Kidney epithelial cell (primary cell): ENCODE measurements at places on chromosomes 5 and 9.

GRCh38 chr5:167643631-167644280 lies 647.7 kb upstream of the WWC1 start:
- no peak for DNase-seq

- no peak for DNase-seq
Measured at GRCh38 chr5:149529463-149529862, 21.8 kb downstream of the CSNK1A1 start.

GRCh38 chr5:126403876-126404275 lies 19.3 kb upstream of the GRAMD2B start:
- no peak for DNase-seq

DNA sequence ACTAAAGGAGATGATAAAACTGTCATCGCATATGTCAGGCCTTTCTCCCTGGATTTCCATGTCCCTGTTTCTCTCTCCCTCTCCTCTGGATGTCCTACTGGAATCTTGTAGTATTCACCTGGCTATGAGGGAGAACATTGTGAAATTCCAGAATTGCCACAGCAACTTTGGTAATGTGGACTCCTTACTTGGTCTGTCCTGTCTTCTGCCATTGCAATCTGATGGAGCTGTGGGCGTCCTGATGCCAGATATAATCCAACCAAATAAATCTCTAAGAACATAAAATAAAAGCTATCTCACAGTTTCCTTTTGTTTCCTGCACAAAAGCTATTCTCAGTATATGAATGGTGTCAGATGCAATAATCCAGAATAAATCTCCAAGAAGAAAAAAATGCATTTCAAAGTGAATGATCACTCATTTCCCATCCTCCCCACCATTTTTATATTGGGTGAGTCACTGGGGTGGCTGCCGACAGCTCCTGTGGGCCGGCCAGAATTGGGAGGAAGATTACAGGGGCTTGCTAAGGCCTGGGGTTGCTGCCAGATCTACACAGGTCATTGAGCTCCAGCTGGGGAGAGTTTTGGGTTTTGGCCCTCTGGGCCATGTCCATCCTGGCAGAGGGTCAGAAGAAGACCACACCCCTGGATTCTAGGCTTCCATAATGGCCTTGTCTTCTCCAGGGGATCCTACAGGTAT lies 160.7 kb upstream of the PITX1 start:
- DNase-seq, result no peak

DNA sequence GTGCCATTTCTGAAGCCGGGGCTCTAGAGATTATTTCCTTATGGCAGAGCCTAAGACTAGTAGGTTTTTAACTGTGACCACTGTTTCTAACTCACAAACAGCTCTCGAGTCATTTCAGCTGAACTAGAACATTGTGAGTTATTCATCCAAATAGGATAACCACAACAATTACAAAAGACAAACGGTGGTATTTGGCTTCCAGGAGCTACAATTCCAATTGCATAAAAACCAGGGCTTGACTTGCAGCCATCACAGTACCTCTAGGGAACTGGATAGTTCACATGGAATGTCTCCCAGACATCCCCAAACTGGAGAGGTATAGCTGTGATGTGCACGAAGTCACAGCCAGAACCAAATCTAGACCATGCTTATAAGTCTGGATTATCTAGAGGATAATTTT lies 224.8 kb downstream of the FAM114A2 start:
- no peak for DNase-seq

GRCh38 chr5:68222310-68222709 lies 6.8 kb downstream of the PIK3R1 start:
- no peak for DNase-seq

GRCh38 chr9:4303006-4303405 lies 3.1 kb upstream of the GLIS3 start:
- DNase-seq, result no peak

- DNase-seq, result no peak
Measured at GRCh38 chr9:108903420-108904103, 30.4 kb downstream of the ELP1 start.

GRCh38 chr9:4579001-4579400 lies 83.1 kb upstream of the PLPP6 start:
- no peak for DNase-seq

- no peak for DNase-seq
Measured at GRCh38 chr5:83776437-83777031, 55.9 kb upstream of the HAPLN1 start.

GRCh38 chr9:91580136-91580535 lies 156.5 kb upstream of the NFIL3 start:
- DNase-seq, result no peak

- DNase-seq, result no peak
Measured at GRCh38 chr5:16899171-16899570, 36.9 kb downstream of the MYO10 start.

DNA sequence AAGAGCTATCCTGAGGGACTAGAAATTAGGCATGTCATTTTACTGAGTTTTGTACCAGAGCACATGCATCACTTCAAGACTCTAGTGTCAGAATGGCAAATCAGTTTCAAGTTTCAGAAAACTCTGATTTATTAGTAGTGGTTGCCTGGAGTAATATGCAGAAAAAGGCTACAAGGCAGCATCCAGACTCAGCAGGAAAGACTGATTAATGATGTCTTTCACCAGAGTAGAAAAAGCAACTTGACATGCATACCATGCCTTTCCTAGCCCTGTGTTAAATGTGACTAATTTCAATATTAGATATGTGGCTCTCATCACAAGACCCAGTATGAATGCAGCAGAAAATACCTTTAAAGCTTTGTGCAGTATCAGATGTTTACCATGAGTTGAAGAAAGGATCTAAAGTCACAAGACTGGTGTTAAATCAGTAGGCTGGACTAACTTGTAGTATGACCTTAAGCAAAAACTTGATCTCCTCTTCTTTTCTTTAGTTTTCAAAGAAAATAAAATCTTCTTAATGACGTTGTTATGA lies 1251.2 kb upstream of the C9orf72 start:
- no peak for DNase-seq

DNA sequence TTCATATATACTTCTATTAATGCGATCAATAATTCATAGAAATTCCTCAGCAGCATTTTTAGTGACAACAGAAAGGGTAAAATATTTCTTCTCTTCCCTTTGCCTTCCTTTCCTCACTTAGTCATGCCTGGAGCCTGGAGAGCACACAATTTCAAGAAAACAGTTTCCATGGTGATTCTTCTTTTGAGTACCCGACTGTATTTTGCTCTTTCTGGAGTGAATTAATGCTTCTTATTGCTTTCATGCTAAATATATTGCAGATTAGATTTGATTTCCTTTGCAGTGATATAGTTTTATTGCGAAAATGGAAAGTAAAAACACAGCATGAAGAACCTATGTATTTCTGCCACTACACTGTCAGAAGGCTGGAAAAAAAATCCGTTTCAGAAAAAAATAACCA lies 153.5 kb downstream of the PPP2R2B start:
- no peak for DNase-seq

DNA sequence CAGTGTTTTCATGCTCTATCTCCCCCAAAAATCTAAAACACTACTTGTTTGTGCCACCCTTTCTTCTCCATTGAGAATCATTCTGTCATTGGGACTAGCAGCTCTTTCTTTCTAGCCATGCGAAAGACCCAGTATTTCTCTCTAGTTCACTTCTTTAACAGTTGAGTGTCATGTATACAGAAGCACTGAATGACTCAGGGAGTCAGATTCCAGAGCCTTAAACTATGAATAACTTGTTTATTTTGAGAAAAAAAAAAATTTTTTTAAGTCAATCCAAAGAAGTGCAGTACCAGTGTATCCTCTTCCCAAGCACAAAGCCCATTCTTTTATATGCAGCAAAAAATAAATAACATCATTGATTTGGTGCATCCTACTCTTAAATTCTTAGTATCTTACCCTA lies 415.4 kb upstream of the GRAMD2B start:
- no peak for DNase-seq

DNA sequence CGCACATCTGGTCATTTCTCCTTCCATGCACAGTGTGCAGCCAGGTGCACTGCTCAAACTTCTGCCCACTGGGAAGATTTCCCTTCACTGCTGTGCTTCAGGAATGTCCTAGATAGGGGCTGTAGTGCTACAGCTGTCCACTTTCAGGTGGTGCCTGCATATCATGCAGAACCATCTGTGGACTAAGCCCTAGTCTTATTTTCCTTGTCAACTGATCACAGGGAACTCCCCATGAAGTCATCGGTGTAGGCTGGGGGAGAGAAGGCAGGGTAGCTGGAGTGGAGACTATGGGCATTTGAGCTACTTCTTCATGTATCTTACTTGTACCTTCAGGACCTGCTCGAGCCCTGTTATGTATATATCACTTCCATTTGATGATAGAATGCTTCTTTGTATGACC lies 150.9 kb upstream of the PLCXD3 start:
- no peak for DNase-seq

GRCh38 chr5:51053361-51053760 lies 329.9 kb upstream of the ISL1 start:
- no peak for DNase-seq

- DNase-seq, result no peak
Measured at GRCh38 chr5:132496631-132497487, 6.3 kb upstream of the IRF1 start.

DNA sequence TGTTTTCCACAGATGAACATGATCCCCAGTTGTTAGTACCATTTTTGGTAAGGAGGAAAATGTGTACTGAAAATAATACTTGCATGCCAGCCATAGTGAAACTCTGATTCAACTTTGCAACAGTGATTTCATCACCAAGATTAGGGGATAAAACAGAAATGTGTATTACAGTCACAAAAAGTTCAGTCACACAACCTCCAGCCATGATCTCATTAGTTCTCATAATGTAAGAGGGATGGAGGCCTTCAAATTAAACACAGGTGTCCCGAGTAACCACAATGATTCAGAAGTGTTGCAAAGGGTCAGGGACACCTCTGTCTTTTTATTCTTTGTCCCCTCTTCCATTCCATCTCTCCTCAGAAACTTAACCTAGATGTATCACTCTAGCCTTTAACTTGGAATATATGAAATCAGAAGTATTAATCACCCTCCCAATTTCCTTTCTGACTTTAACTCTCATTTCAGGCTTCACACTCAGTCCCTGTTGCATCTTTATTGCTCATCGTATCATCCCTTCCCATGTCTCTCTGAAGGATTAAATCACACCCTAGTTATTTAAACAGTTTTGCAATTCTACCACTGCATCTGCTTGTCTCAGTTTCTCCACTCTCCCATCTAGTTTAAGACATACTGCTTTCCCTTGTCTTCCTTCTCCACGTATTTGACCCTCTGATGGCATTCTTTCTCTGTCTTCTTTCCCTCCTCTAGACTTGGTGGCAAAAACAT lies 291.2 kb downstream of the ADAMTS6 start:
- DNase-seq, result peak; percentile 82

DNA sequence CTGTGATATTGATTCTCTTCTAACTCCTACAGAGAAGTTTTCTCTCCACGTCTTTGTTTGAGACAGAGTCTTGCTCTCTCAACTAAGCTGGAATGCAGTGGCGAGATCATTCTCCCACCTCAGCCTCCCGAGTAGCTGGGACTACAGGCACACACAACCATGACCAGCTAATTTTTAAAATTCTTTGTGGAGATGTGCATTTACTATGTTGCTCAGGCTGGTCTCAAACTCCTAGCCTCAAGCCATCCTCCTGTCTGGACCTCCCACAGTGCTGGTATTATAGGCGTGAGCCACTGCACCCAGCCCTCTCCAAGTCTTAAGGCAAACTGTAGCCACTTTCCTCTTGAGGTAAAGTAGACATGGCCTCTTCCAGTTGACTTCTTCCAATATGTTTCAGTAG lies 72.2 kb downstream of the SNX18 start:
- DNase-seq, result no peak

- DNase-seq, result no peak
Measured at GRCh38 chr9:92890761-92891160, 12.9 kb upstream of the ZNF484 start.

DNA sequence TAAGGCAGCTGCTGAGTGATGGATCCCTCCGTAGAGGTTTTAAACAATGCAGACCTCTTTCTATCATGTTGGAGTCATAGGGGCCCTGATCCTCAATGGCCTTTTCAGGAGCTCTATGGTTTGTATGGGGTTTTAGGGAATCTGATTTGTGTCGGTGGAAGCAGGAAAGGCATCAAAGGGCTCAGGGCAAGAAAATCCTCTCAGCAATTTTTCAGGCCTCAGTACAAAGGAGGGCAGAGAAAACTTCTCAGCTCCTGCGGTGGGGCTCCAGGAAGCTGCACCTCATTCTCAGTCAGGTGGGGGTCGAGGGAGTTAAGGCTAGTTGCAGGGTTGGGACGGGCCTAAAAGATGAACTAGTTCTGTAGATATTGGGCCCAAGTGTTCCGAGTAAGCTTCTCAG lies 35.0 kb downstream of the GLRA1 start:
- DNase-seq, result no peak
